Placental pericyte (primary cell): ENCODE measurements at places on chromosomes 6 and 20. TPM values are rescaled to one million over a fixed set of nuclear protein-coding genes. Genes with fewer than 3 reads are reported as not detected.

The HCK gene
- not detected in 2 replicates for total RNA-seq

The CABLES2 gene
- 4.4 and 8.8 TPM in 2 replicates for total RNA-seq

The SLC17A1 gene
- total RNA-seq, result not detected in 2 replicates

The MYH7B gene
- total RNA-seq, result under 0.01 TPM in 1 of 2 replicates, not detected in the other

The CALHM5 gene
- 2.2 and 7.7 TPM in 2 replicates for total RNA-seq

The PPP1R3G gene
- 0.66 and 1.0 TPM in 2 replicates for total RNA-seq

The HLA-DRB1 gene
- 0.14 TPM in 1 of 2 replicates, not detected in the other for total RNA-seq

The UNC93A gene
- total RNA-seq, result not detected in 2 replicates

The EPHA7 gene
- under 0.01 and 1.9 TPM in 2 replicates for total RNA-seq

The BEND6 gene
- 2.8 and 6.9 TPM in 2 replicates for total RNA-seq

The HUS1B gene
- 0.88 and 2.0 TPM in 2 replicates for total RNA-seq

The DST gene
- total RNA-seq, result 263 and 349 TPM in 2 replicates

The IMPG1 gene
- total RNA-seq, result not detected in 2 replicates

The LINC00237 gene
- total RNA-seq, result not detected in 2 replicates

The LAMA4 gene
- total RNA-seq, result 105 and 123 TPM in 2 replicates

The ELOVL2 gene
- total RNA-seq, result 0.43 and 32.8 TPM in 2 replicates

The MAPK13 gene
- total RNA-seq, result 12.5 and 21.9 TPM in 2 replicates

The DXO gene
- 17.3 and 31.7 TPM in 2 replicates for total RNA-seq

The PTGIS gene
- 0.14 and 4.6 TPM in 2 replicates for total RNA-seq

The BTBD3 gene
- 19.7 and 54.7 TPM in 2 replicates for total RNA-seq

The THBS2 gene
- total RNA-seq, result 169 and 233 TPM in 2 replicates

The F13A1 gene
- under 0.01 and 1.0 TPM in 2 replicates for total RNA-seq

The C4A gene
- total RNA-seq, result 1.7 and 10.3 TPM in 2 replicates

The GRIK2 gene
- 0.44 and 10.6 TPM in 2 replicates for total RNA-seq

The HAO1 gene
- not detected in 2 replicates for total RNA-seq

The OCSTAMP gene
- total RNA-seq, result not detected in 2 replicates

The GRM1 gene
- total RNA-seq, result not detected in 2 replicates

The HLA-DQA2 gene
- total RNA-seq, result not detected in 2 replicates

The RPL10A gene
- 845 and 1,403 TPM in 2 replicates for total RNA-seq

The MCCD1 gene
- total RNA-seq, result not detected in 2 replicates

The ZNF334 gene
- total RNA-seq, result 1.1 and 4.6 TPM in 2 replicates

The GINM1 gene
- 35.8 and 59.3 TPM in 2 replicates for total RNA-seq

The OR2J3 gene
- total RNA-seq, result not detected in 2 replicates

The KCNK16 gene
- not detected in 2 replicates for total RNA-seq

The KCNK5 gene
- total RNA-seq, result not detected in 2 replicates

The MOG gene
- total RNA-seq, result not detected in 2 replicates

The LY6G6D gene
- total RNA-seq, result not detected in 2 replicates

The DZANK1 gene
- 1.3 and 1.7 TPM in 2 replicates for total RNA-seq

The ANKRD66 gene
- not detected in 2 replicates for total RNA-seq

The CRISP1 gene
- not detected in 2 replicates for total RNA-seq

The SLC22A2 gene
- not detected in 2 replicates for total RNA-seq

The SPEF1 gene
- 0.14 and 0.22 TPM in 2 replicates for total RNA-seq

The POU5F1 gene
- total RNA-seq, result 0.29 TPM in 1 of 2 replicates, not detected in the other

The FAM120B gene
- total RNA-seq, result 13.8 and 21.6 TPM in 2 replicates

The PREX1 gene
- 3.3 and 30.4 TPM in 2 replicates for total RNA-seq

The ZBTB46 gene
- 3.3 and 20.5 TPM in 2 replicates for total RNA-seq

The DCDC2 gene
- under 0.01 and 0.14 TPM in 2 replicates for total RNA-seq
